ENCODE measurements at places on chromosomes 3 and 15.

- DNase-seq: no peak
These were observed 74.4 kb upstream of the ACP3 start for GRCh38 chr3:132242790-132243189.

GRCh38 chr3:55629432-55629831, 142.3 kb upstream of the WNT5A start:
- no peak for DNase-seq

DNA sequence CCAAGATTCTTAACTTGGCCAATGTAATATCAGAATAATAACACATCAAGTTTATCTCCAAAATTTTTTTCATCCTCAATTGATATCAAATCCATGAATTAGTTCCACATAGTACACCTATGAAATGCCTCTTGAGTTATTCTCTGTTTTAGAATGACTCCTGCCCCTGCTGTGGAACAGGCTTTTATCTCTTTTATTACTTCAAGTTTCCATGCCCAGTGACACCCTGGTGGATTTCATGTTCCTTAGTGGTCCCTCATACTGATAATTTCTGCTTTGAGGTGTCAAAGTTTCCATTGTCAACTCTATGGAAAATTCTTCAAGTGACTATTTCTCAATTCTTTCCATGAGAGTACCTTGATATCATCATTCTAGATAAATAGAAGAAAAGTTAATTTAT, 24.6 kb downstream of the PLSCR1 start:
- DNase-seq: no peak

DNA sequence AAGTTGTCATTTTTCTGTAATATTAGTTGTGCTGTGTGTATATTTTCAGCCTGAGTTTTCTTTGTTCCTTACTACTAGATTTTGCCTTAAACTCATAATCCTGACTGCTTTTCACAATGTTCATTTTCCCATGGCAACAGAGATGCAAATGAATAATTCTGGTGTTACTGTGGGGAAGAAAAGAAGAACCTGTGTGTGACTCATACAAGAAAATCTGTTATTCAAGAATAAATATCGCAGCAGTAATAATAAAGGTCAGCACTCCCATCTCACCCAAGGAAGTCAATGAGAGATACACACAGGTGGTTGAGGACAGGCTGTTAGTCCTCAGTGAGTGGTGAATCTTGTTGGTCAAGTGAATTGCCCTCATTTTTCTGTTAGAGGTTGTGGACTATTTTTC, 656.6 kb upstream of the NAALADL2 start:
- DNase-seq: no peak

DNA sequence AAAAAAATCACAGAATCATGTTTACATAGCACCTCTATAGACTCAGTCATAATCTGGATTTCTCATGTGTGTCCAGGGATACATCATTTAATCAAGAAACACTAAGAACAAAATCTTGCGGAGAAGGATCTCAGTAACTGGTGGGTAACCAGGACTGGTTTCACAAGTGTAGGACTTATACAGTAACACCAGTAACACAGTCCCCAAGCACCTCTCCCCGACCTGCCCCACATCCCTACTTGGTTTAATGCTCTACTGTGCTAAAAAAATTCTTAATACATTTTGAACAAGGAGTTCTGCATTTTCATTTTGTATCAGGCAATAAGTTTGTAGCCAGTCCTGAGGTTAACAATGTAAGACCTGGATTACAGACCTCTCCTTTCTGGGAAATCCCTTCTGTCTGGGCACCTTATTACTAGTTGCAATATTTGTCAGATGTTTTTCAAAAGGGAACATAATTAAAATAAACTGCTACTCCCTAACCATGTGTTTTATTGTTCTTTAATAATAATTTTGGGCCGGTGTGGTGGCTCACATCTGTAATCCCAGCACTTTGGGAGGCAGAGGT, 57.6 kb upstream of the BBX start:
- DNase-seq: peak; percentile 57

GRCh38 chr3:71244826-71245488, 338.6 kb downstream of the FOXP1 start:
- DNase-seq: no peak

DNA sequence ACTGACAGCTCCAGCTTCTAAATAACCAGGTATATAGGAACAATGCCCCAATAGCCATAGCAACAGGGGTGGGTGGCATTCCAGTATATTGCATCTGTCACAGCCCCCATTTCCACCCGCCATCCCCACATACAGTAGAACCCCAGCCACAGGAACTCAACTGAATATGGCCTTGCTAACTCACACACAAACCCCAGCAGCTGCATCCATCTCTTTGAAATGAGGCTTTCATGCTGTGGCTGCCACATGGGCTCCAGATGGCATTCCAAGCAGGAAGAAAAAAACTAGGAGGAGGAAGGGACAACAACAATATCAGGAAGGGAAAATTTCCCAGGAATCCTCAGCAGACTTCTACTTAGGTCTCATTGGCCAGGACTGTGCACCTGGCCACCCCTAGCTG, 54.6 kb downstream of the CCR3 start:
- DNase-seq: no peak

DNA sequence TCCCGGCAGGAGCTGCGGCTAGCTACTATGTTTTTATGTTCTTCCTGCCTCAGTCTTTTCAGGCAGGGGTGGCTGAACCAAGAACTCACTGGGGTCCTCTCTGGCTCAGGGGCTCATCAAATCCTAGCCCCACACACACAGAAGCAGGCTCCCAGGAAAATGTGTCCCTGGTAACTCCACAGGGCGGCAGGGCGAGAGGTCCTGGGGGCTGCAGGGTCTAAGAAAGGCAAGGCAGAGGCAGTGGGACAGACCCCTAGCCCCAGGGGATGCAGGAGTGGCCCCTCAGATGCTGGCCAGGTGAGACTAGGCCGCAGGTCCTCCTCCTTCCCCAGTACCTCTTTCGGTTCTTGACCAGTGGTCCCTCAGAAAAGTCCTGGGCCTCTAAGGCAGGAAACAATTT, 48.9 kb downstream of the PTH1R start:
- DNase-seq: no peak

DNA sequence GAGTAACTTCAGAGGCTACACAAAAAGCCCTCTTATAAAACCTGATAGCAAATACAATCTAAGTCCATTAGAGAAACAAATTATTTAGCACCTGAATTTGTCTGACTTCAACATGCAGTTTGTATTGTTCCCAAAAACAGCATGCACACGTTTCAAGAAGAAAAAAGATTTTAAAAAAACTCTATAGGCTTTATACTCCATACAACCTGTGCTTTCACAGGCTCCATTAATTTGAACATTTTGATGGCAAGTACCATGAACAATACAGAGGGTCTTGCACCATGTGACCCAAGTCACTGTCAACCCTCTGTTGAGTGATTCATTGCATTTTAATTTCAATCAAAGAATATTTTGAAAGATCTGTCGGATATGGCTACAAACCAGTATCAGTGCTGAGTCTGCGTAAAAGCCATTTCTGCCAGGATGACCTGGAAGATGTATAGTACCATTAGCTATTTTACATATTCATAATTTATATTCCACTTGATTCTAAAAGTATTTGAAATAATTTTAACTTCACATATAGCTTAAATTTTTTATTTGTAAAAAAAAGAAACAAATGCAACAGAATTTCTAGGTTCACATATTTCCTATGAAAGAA, 13.2 kb downstream of the ANXA2 start:
- DNase-seq: no peak

GRCh38 chr15:49082960-49083359, 36.7 kb upstream of the SECISBP2L start:
- DNase-seq: no peak

GRCh38 chr15:65789759-65790425, 2.2 kb downstream of the DENND4A start:
- no peak for DNase-seq

- no peak for DNase-seq
These were observed 13.6 kb upstream of the DAG1 start for GRCh38 chr3:49456466-49456865.

GRCh38 chr3:134074001-134074789, 44.5 kb upstream of the SLCO2A1 start:
- DNase-seq: no peak

DNA sequence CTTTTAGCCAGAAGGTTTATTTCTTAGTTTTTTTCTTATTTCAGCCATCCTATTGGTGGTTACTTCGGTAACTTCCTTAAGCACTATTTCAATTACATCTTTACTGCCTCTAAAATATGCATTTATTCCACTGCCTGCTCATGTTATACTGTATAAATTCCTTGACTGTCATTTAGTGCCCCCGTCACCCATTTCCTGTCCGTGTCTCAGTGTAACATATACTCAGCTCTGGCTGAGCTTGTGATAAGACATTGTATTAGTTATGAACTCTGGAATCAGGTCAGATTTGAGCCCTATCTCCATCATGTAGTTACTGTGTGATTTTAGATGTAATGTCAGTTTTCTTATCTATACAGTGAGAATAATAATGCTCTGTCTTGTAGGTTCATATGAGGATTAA, 24.2 kb downstream of the PIAS1 start:
- no peak for DNase-seq

DNA sequence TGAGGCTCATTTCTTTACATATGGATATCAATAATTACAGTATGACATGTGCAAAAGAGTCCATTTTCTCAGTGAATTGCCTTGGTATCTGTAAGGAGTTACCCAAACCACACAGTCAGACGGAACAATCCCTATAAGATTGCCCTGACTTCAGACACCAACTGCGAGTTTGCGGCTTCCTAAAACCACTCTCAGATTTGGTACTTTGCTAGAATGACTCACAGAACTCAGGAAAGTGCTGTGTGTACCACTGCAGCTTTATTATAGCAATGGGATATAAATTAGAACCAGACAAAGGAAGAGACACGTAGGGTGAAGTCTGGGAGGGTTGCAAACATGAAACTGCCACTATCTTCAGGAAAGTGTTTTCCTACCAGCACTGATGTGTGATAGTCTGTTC, 45.8 kb upstream of the ATP13A3 start:
- no peak for DNase-seq

DNA sequence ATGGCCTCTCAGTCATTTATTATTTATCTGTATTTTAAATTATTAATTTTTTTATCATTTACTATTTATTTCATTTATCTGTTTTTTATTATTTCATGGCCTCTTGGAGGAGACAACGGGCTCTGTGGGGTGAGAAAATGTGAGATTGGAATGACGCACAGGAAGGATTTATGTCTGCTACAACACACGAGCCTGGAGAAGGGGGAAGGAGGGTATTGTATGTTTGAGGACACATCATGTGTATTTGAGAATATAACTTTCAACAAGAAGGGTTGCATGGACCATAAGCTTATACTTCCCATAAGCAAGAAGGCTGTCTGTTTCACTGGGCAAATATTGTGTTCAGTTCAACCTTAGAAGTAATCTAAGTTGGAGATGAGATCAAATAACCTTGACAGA, 31.7 kb downstream of the LSM3 start:
- no peak for DNase-seq

DNA sequence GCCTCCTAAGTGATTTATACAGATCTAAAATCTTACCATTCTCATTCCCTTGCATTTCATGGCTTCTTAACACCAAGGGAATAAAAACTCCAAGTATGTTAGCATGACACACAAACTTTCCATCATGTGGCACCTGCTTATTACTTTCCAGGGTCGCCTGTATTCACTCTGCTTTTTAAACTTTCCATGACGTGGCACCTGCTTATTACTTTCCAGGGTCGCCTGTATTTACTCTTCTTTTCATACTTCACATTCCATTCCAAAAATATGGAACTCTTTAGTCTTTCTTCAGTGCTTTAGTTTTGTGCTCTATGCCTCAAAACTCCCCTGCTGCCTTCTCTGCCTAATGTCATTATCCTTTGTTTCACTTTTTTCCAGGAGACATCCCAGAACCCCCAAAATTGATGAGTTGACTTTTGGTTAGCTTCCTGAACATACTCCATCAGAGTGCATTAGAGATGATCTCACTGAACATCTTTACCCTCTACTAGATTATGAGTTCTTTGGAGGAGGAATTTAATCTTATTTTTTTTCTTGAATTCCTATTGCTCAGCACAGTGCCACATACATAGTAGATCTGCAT, 47.0 kb downstream of the CALML4 start:
- no peak for DNase-seq

DNA sequence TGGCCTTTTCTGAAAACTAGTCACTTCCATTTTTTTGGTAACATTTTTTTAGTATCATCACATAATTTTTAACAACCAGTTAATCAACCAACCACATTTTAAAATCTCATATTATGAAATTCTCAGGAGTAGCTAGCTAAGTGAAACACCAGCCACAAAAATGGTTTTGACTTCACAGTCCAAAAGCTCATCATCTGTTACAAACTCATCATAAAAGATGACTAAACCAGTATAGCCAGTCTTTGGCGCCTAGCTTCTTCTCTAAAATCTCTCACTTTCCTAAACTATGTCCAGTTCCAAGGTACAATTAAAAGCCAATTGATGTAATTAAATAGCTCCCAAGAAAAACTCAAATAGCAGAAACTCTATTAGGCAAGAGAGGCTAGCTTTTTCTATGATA, 88.2 kb upstream of the ZNF385D start:
- no peak for DNase-seq

- DNase-seq: no peak
These were observed 8.8 kb upstream of the SEMA7A start for GRCh38 chr15:74442604-74443003.

GRCh38 chr3:37580237-37580636, 281.4 kb upstream of the CTDSPL start:
- DNase-seq: no peak

Data from stimulated activated effector memory CD8-positive, alpha-beta T cell treated with anti-CD3 and anti-CD28 coated beads, Interleukin-12 subunit alpha, Interleukin-12 subunit beta, amount 100 ng/mL, for 72 hours (primary cell).